ENCODE measurements at places on chromosomes 4 and X.

DNA sequence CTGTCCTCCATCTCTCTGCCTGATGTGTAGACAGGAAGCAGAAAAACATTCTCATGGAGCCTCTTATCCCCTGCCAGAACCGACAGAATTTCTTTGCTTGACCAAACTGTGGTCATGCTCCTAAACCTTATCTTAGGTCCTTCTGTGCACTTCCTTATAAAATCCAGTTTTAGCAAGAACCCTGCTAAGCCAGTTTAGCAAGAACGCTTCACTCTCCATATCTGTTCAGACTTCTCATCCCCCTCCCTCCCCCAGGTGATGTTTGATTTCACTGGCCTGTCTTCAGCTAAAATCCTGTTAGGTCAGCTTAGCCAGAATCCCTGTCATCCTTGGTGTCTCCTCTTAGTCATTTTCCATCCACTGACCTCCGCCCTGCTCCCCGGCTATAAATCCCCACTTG, 1130.9 kb upstream of the PRKX start:
- DNase-seq, result no peak

DNA sequence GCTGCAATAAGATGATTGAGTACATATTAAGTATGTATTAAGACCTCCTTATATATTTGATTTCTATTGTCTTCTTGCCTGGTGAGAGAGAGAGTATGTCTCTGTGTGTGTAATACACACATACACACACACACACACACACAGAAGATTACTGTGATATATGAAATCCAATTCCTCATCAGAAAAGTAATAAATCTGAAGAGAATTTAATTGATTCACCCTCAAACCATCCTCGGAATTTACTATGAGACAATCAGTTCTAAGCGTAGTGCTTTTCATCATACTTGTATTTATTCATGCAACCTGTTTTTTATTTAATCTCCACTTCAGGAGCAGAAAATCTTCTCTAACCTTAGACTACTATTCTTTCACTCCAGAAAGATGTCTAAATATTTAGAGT, 62.3 kb upstream of the TLL1 start:
- DNase-seq, result no peak

DNA sequence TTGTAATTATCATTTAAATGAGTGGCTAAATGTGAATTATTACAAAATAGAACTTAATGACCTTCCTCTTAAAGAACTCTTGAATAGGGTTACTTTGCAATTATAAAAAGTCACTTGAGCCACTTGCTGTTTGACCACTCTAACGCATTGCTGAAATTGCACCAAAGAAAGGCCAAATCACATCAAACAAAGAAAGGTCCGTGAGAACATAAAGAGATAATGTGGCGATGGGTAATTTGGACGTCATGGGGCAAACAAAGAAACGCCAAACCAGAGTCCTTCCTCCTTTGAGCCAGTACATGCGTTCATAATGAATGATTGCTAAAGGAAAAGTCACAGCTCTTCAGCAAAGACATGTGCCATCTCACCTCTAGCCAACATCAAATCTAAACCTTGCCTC, 229.8 kb upstream of the STS start:
- DNase-seq, result no peak

GRCh38 chr4:141636082-141636770, at the start of gene IL15:
TSS of gene IL15 (plus strand) at chr4:141636583. CDS start at chr4:141719465, 82,882 bp downstream.
- no peak for DNase-seq

GRCh38 chr4:182187674-182188073, 55.5 kb upstream of the TENM3 start:
- DNase-seq, result no peak

DNA sequence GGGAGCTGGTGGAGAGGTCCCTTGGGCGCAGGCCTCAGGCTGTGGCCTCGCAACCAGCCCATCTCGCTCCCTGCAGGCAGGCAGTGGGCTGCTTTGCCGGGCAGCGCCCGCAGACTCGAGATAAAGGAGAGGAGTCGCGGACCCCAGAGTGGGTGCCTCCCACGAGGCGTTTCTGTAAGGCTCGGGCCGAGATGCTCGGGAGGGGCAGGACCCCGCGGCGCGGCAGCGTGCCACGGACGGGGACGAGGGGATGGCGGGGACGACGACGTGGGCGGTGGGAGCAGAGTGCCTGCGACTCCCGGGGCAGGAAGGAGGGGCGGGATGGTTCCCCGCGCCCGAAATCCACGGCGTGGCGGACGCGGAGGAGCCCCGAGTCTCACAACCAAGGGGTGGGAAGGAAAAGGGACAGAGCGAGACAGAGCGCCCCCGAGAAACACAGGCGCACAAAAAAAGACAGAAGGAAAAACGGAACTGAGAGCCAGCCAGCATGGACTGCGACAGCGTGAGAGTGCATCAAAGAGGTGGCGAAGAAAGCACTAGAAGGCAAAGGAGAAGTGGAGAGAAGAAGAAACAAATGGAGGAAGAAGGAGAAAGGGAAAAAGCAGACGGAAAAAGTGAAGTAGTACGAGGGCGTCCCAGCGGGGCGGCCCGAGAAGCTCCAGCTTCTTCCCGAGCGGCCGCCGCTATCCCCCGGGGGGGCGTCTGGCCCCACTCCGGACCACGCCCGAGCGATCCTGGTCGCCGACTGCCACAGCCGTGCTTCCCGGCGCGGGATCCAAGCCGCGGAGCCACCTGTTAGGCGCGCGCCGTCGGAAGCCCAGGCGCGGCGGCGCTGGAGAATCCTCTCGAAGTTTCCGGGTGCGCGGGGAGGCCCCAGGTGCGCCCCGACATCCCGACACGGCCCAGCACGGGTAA, 1.5 kb downstream of the BEND4 start:
- no peak for DNase-seq

GRCh38 chr4:24850674-24851073, 55.3 kb downstream of the SOD3 start:
- DNase-seq, result no peak

DNA sequence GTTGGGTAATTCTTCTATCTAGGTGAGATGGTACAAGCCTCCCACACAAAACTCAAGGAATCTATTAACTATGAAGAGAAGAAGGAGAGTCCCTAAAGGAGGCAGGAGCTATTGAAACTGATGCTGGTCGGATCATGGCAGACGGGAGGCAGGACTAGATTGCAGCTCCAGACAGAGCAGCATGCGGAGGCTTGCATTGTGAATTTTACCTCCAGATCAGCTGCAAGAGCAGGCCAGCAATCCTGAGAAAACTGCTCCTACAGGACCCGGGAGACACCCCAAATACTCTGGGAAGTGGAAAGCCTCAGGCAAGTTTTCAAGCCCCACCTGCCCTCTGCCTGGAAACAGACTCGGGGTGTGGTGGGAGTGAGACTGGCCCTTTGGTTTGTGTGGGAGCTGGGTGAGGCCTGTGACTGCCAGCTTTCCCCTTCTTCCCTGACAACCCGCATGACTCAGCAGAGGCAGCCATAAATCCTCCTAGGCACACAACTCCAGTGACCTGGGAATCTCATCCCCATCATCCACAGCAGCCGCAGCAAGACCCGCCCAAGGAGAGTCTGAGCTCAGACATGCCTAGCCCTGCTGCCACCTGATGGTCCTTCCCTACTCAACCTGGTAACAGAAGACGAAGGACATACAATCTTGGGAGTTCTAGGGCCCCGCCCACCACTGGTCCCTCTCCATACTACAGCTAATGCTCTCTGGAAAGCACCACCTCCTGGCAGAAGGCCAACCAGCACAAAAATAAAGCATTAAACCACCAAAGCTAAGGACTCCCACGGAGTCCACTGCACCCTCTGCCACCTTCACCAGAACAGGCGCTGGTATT, 30.9 kb downstream of the GATB start:
- DNase-seq, result no peak
